ENCODE measurements at places on chromosomes 13 and 19. TPM values are rescaled to one million over a fixed set of nuclear protein-coding genes. Genes with fewer than 3 reads are reported as not detected.

DNA sequence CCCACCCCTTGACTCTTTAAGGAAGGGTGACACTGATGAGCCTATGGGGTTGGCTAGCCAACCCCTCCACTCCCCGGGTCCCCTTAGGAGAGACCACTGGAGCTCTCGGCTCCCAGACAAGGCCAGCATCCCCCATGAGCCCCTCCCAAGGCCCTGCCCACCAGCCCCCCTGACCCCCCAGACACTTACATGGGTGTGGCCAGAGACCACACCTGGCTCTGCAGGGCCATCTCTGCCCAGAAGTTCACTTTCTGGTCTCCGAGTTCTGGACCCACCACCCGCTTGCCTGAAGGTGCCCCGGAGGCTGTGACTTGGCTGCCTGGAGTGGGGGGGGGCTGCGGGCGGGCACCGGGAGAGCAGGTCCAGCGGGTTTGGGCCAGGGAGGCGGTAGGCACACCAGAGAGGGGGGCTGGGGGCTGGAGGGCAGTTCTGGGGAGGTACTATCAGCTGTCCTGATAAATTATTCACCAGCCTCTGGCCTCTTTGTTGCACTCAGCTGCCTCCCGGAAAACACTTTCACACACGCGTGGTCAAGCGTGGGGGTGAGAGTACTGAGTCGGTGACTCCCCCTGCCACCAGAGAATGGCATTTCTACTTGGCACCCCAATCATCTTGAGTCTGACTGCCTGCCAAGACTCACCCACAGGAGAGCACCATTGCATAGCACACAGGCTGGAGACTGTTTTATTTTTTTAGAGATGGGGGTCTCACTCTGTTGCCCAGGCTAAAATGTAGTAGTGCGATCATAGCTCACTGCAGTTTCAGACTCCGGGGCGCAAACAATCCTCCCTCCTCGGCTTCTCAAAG lies at the start of gene PALM3:
TSS of gene PALM3 (minus strand) at position 326 of the 807 bp plus-strand sequence. CDS start at position 230, 96 bp downstream.
- no peak for DNase-seq

The C2CD4C gene
- polyA plus RNA-seq, result 7.8 TPM

The VAV1 gene
- 0.21 TPM for polyA plus RNA-seq

DNA sequence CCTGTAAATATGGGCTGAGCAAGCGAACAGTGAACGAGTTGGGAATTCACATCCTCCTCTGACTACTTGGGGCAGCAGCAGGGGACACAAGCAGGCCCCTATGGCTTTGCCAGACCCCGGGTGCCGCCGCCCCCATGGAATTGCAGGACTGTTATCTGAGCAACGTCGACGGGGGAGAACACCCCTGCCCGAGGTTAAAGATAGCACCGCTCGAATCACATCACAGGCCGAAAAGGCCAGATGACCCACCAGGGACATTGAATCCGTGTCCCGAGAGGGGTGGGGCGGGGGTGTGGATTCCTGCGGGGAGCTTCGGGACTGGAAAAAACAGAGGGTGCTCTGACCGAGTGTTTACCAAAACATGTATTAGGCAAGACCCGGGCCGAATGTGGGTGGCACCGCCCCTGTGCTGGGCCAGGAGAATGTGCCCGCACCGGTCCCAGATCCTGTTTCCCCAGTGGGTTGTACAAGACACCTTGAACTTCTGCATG lies 9.1 kb downstream of the FEM1A start:
- no peak for DNase-seq

GRCh38 chr13:79749984-79750551 lies 269.1 kb downstream of the NDFIP2 start:
- no peak for DNase-seq

The ZNF302 gene
- 10.9 TPM for polyA plus RNA-seq

The ZNF723 gene
- polyA plus RNA-seq, result not detected

The IGSF23 gene
- polyA plus RNA-seq, result not detected

DNA sequence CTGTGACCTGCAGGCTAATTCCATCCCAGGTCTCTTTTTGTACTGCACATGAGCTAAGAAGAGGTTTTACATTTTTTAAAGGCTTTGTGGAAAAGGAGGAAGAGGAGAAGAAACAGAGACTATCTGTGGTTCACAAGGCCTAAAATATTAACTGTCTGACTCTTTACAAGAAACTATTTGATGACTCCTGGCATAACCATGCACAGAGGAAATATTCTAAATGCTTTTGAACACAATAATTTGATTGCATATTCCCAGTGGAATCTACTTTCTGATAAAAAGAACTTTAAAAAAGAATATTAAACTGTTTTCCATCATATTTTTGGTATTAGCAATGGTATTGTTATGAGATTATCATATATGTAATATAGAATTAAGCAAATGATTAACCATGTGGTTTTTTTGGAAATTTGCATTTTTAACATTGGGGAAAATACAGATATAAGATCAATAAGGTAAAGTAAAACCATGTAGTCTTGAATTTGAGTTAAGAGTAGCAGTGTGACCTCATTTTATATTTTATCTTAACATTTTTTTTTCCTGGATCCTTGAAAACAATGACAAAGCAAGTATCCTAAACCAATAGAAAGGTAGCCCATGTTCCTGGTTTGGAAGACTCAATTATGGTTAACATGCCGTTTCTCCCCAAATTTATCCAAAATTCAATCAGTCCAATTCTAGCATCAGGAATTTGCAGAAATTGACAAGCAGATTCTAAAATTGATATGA lies 251.0 kb downstream of the UQCRFS1 start:
- no peak for DNase-seq

DNA sequence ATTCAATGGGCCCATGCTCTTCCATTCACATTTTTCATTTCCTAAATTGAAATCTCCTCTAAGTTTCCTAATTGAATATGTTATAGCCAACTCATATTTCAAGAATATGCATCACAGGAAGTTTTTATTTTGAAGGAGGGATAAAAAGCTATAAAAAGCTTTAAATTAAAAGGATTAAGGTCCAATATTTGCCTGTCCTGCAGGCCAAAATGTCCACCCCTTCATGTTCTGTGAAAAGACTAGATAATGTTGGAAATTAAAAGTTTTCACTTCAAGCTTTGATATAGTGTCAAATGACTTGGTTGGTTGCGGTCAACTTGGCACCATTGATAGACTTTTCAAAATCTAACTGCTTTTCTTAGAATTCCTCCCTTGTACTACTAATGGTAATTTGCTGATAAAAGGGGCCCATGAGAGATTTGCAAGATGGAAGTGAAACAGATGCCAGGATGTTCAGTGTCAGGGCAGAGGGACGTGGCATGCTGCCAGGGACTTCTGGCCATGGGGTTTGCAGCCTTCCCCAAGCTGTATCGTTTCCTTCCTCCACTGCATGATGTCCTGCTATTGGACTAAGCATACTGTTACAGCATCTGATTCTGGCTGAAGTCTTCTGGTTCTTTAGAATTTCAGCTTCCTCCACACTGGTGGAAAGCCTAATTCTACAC lies 547.3 kb upstream of the MIR17HG start:
- no peak for DNase-seq

- no peak for DNase-seq
Measured at GRCh38 chr19:29056535-29056934, 156.4 kb downstream of the UQCRFS1 start.

- no peak for DNase-seq
Measured at GRCh38 chr13:34000955-34001354, 183.0 kb downstream of the RFC3 start.

- no peak for DNase-seq
Measured at GRCh38 chr19:34961775-34962686, 2.0 kb downstream of the ZNF792 start.

- DNase-seq, result no peak
Measured at GRCh38 chr19:20669263-20669662, 7.9 kb upstream of the ZNF626 start.

GRCh38 chr13:85379433-85379832 lies 419.8 kb downstream of the SLITRK6 start:
- DNase-seq, result no peak

The DNM2 gene
- 83.4 TPM for polyA plus RNA-seq

- DNase-seq, result no peak
Measured at GRCh38 chr13:80250213-80250810, 90.6 kb downstream of the SPRY2 start.

DNA sequence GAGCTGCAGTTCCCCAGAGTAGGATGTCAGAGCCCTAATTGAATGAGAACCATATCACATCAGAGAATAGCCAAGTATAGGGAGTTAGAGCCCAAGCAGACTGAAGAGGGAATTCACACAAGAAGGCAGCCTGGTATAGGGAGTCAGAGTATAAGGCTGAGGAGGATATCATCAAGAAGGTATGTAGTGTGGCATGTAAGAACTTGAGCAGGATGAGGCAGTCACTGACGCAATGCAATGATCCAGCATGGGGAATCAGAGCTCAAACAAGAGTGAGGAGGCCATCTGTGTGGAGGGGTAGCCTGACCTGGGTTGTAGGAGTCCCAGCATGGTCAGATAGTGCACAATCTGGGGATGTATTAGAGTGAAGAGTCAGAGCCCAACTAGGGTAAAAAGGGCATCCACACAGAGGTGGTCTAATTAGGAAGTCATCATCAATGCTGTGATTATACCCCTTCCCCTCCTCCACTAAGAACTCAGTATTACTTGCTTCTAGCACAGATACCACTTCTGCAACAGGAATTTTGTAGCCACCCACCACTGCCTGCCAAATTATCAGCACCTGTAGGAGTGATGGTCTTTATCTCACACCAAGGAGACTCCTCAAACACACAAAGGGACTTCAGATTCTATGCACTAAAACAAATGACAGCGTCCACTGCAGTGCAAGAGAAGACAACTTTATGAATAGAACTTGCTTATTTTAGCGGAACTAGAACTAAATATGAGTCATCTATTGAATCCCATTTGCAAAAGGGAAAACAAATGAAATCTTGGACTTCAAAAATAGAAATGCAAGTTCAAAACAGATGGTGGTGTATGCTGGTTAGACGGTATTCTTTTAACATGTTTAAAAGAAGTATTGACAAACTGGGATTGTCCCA lies 107.2 kb downstream of the FNDC3A start:
- no peak for DNase-seq

GRCh38 chr13:99191900-99192399 lies 8.7 kb upstream of the UBAC2 start:
- DNase-seq, result no peak

DNA sequence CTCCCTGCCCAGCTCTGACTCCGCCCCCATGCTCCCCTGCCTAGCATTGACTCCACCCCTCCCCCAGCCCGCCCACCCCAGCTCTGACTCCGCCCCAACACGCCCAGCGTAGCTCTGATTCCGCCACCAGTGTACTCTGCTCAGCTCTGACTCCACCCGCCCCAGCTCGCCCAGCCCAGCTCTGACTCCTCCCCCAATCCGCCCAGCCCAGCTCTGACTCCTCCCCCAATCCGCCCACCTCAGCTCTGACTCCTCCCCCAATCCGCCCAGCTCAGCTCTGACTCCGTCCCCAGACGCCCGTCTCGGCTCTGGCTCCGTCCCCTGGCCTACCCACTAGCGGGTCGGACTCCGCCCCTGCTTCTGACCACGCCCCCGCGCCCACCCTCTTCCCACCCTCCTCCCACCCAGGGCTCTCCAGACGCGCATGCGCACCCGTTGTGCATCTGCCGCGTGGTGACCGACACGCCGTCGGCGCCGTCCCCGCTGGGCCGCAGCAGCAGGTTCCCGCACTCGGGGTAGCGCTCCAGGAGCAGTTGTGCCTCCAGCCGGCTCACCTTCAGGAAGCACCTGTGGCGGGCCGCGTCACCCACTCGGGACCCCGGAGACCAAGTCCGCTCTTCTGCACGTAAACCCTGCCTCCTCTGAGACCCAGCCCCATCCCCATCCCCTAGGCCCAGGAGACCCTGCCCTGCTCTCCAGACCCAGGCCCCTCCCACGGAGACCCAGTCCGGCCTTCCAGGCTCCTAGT lies 10.2 kb downstream of the STAP2 start:
- peak; percentile 97 for DNase-seq

The OR7G3 gene
- not detected for polyA plus RNA-seq

DNA sequence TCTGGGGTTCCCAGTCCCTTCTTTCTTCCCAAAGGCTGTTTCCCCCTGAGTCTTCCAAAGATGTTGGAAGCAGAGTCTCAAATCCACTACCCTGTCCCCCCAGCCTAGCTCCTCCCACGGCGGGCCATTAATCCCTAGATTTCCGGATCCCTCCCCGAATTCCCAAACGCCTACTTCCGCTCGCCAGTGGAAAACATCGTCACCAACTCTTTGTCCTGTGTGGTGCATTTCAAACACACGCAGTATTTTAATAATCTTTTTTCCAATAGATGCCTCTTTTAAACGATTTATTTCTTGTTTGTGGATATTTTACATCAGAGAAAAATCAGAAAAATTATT lies 610 bp downstream of the ZNF791 start:
- DNase-seq, result peak; percentile 62

DNA sequence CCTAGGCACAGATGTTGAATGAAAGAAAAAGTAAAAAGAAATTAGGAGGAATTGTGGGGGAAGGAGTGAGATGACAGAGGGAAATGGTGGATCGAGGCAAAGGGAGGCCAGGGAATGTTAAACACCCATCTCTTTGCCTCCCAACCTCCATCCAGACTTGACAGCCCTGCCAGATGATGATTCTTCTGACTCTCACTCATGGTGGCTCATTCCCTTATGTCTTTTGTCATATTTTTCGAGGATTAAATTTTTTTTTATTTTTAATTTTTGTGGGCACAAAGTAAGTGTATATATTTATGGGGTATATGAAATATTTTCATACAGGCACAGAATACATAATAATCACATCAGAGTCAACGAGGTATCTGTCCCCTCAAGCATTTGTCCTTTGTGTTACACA lies 42.8 kb downstream of the ADGRE1 start:
- DNase-seq, result no peak

The C13orf42 gene
- 11.5 TPM for polyA plus RNA-seq

DNA sequence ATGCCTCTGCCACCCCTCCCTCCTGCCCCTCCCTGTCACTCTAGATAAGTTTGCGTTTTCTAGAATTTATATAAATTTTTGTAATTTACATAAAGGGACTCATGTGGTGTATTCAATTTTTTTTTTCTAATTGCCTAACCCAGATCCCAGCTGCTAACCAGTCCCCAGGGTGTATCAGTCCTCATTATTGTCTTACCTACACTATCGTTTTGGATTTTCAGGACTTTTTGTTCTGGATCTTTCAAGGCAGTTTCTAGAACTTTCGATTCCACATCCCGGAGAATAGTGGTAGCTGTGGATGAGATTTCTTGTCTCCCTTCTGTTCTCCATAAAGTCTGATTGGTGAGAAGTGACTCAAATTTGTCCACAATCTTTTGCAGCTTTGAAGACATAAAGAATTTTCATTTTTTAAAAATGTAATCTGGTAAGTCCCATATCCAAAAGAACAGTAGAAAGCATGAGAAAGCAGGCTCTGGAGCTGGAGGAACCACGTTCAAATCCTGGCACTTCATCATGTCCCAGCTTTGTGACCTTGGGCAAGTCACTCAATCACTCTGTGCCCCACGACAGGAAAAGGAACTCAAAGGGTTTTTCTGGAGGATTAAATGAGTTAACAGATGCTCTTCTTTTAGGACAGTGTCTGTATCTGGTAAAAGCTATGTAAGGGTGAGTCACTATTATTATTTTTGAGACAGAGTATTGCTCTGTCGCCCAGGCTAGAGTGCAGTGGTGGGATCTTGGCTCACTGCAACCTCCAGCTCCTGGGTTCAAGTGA lies 19.7 kb downstream of the ADGRE3 start:
- no peak for DNase-seq

The CYP4F11 gene
- not detected for polyA plus RNA-seq

The NTF4 gene
- 5.3 TPM for polyA plus RNA-seq

The ZNF841 gene
- 5.1 TPM for polyA plus RNA-seq

The CLIP3 gene
- polyA plus RNA-seq, result 12.0 TPM

GRCh38 chr13:97751477-97751876 lies 202.0 kb upstream of the IPO5 start:
- no peak for DNase-seq

GRCh38 chr13:83907196-83907989 lies 25.1 kb upstream of the SLITRK1 start:
- no peak for DNase-seq

- DNase-seq, result peak; percentile 66
Measured at GRCh38 chr19:41882568-41883462, at the start of gene ARHGEF1. ARHGEF1 (plus strand) TSS chr19:41883184; CDS start chr19:41888083, 4,899 bp downstream.

Measured in H1 (cell line).